Esophagus mucosa (tissue), 1 donor: ENCODE measurements at places on chromosomes 16 and 17. TPM values are rescaled to one million over a fixed set of nuclear protein-coding genes. Genes with fewer than 3 reads are reported as not detected.

DNA sequence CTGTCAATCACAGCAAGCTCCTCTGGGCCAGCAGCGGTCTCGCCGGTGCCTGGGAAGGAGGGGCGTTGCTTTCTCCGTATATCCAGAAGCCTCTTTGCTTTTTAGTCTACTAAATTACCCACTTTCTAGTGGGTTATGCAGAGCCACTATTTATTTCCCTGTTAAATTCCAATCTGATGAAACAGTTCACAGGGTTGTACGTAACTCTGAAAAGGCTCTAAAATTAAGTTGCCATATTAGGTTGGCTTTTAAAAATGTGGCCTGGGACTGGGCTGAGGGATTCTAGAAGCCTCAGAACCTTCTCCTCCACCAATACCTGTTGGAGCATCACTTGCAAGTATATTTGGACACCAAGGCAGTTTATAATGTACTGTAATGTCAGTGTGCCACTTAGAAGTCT is 27.2 kb downstream of the MARCHF10 start:
- ATAC-seq = no peak

- no peak for ATAC-seq
Measured at GRCh38 chr17:81256616-81257015, 17.5 kb downstream of the NDUFAF8 start.

- ATAC-seq = peak; percentile 30
Measured at GRCh38 chr17:79803997-79804855, 7.3 kb upstream of the CBX8 start.

GRCh38 chr17:81428948-81429774 is 33.9 kb downstream of the BAHCC1 start:
- peak; percentile 60 for ATAC-seq

GRCh38 chr17:4939546-4939795 is 375 bp downstream of the SLC25A11 start:
- ATAC-seq = no peak

DNA sequence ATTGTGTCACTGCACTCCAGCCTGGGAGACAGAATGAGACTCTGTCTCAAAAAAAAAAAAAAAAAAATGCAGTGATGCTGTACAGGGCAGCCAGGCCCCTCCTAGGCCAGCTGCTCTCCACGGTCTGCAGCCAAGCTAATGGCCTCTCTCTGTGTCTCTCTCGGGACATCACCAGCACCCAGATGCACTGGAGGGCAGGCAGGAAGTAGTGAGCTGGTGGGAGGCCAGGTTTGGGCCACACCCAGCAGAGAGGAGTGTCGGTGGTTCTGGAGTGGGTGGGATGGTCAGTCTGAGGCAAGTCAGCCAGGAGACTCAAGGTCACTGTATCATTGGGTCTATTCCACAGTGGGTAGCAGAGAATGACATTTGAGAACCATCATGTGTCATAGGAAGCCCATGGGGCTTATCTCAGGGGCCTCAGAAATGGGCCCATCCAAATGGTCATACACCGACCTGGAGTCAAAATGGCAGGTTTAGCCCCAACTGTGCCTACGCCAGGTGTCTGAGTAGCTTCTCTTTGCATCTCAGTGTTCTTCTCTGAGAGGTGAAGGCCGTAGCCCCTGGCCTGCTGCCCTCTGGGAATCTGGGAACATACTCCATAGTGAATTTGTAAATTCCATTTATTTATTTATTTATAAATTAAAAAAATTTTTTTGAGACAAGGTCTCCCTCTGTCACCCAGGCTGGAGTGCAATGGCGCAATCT is 22.7 kb downstream of the WNT9B start:
- ATAC-seq = no peak

- no peak for ATAC-seq
Measured at GRCh38 chr17:50288306-50288705, 14.0 kb downstream of the TMEM92 start.

The WIPF2 gene
- 27.2 TPM for total RNA-seq

The CD300LB gene
- not detected for total RNA-seq

The NTN3 gene
- 0.08 TPM for total RNA-seq

The MYH13 gene
- 0.16 TPM for total RNA-seq

The MYOCD gene
- total RNA-seq = 1.3 TPM

The FLYWCH1 gene
- 16.4 TPM for total RNA-seq
